Psoas muscle (tissue), 8 donors: ENCODE measurements at places on chromosomes 3 and 15.

DNA sequence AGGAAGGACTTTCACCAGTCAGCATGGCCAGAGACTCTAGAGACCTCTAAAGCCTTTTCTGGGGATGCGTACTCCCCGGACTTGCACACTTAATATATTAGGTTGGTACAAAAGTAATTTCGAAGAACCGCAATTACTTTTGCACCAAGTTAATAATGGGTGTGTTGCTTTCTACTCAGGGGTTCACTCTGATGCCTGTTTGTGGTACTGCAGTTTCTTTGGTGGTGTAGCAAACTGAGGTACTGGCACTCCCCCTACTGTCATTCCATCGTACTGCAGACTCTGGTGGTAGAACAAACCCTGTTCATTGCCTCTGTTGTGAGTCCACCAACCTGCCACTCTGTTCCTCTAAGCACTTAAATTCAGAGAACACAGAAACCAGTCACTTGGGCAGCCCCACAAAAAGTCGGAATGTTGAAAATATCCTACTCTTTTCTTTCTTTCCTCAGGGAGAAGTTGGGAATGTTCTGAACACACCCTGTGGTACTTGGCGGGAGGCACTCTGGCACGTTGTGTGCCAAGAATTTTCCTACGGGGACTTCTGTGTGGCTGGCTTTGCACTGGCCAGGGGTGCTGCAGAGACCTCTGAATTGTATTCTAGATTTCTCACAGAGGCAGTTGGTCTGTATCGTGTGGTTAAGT is 46.3 kb downstream of the GABRG3 start:
- DNase-seq, result no peak

- DNase-seq, result no peak
Observed at GRCh38 chr3:190004656-190005055, 116.0 kb downstream of the P3H2 start.

DNA sequence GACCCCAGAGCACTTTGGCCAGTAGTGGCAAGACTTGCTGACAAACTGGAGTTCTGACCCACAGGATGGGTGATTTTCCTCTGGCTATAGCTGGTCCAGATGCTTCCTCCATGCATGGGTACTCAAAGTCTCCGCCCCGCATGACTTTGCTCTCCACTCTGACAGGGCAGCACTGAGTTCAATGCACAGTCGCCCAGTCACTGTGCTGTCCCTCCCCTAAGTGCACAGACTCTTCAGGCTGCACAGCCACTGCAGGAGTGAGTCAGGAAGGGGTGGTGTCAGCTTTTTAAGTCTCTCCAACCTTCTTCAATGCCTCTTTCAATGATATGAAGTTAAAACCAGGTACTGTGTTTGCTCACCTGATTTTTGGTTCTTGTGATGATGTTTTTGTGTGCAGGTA is 17.8 kb downstream of the TEX9 start:
- DNase-seq, result no peak

- no peak for DNase-seq
Observed at GRCh38 chr15:74060251-74060650, 22.1 kb downstream of the GOLGA6A start.
